ENCODE measurements at places on chromosomes 3 and 15.

DNA sequence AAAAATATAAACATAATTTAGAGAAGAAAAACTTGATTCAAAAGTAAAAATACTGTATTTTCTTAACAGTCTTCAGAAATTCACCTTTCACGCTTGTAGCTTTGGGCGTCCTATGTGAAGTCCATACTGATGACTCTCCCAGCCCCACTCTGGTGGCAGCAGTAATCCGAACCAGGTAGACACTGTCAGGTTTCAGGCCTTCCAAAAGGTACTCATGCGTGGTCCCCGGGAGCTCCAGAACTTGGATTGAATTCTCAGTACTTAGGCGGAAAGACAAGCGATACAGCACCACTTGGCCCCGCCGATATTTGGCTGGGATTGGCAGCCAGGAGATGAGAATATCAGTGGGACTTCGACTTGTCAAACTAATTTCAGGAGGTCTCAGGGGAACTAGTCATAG is 69.7 kb downstream of the PRTG start:
- no peak for DNase-seq

- no peak for DNase-seq
These were observed 37.3 kb downstream of the CYFIP1 start for GRCh38 chr15:22942877-22943276.

DNA sequence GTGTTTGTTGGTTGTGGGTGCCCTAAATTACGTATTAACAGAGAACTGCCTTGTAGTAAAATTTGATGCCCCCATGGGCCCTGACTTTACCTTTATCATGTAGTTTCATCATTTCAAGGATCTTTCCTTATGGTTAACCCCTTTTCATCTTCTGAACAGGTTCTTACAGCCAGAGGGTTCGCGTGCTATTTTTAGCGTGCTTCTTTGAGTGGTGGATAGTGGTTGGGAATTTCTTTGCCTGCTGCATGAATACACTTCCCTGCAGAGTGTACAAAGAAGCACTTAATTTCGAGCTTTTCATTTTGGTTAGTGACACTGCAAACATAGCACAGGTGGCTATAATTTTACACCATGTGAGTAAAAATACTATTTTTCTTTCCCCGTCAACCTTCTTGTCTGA is 231.8 kb downstream of the ROBO2 start:
- DNase-seq = no peak

DNA sequence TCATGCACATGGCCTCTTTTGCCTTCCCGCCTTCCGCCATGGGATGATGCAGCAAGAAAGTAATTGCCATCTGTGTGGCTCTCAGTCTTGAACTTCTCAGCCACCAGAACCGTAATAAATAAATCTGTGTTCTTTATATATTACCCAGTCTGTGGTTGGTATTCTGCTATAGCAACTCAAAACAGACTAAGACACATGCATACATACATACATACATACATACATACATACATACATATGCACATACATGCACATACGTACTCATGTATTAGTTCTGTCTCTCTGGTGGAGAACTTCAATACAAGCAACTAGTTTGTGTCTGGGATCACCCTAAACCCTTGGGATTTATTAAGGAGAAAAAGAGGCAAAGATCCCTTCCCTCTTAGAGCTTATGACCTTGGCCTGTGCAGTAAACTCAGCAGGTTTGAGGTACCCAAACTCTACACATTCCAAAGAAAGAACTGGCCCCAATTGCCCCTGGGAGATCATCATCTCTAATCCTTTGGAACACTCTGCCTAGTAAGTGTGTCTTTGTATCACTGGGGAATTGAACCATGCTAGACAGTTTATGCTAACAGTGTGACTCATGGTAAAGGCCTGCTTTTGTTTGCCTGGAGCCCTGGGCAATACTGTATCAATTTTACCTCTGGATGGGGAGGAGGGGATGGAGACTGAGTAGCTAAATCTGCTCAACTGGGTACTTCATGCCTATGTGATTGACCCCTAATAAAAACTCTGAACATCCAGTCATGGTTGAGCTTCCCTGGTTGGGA is 115.6 kb upstream of the LMCD1 start:
- DNase-seq = no peak

DNA sequence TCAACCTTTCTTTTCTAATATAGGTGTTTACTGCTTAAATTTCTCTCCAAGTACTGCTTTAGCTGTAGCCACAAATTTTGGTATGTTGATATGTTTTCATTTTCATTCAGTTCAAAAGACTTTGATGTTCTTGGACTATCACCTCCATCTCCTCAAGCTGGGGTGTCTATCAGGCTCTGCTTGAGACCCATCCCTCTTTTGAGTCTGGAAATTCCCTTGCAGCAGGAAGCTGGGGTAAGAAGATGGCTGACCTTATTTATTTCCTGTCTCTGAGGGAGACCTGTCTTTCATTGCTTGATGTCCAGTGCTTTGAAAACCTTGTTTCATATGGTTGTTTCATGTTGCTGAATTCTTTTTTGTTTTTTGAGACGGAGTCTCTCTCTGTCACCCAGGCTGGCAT is 60.5 kb upstream of the ADPGK start:
- DNase-seq = no peak

DNA sequence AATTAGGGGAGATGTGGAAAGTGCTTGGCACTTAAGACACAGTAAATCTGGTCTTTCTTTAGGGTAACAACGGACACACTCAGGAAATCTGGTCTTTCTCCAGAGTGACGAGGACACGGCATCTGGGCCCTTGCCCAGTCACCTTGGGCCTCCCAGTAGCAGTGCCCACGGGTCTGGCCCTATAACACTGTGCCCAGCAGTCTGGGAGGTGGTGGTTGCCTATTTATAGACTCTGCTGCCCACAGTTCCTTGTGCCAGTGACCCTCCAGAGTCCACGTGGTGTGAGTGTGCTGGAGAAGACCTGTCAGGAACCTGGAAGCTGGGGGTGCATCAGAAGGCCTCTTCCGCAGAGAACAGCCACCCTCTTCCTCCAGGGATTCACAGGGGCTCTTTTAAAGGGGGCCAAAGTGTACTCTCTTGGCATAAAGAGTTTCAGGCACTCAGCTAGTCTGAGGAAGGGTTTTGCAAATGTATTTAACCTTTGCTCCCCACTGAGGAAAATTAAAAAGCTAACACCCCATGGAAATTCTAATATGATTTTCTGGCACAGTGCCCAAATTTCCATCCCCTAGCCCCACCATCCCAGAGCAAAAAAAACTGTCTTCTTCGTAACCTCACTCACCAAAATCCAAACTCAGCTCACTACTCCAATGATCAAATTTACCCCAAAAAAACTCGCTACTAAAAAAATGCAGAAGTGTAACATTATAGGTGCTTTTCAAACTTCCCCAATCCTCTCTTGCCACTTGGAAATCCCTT is 15.4 kb downstream of the WNT5A start:
- DNase-seq = no peak

DNA sequence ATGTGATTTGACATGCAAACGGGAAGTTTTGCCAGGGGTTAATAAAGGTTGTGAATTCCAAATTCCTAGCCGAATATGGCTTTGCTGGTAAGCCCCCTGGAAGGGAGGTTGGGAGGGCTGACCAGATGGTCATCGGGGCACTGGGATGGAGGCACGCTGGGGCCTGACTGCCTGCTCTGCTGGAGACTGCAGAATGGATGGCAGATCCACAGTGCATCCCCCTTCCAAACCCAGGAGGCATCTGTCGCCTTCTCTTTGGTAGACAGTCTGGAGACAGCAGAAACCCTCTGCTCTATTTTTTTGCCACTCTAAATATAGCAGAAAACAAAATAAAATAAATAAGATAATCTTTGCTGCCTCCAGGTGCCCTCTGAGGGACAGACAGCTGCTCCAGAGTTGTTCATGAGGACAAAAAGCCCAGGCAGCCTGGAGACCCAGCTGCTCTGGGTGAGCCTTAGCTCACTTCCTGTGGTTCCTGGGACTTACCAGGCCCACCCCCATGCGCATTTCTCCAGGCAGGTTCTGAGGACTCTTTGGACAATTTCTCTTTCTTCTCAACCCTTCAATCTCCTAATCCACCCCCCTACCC is 6.1 kb upstream of the SPTBN5 start:
- DNase-seq = no peak

DNA sequence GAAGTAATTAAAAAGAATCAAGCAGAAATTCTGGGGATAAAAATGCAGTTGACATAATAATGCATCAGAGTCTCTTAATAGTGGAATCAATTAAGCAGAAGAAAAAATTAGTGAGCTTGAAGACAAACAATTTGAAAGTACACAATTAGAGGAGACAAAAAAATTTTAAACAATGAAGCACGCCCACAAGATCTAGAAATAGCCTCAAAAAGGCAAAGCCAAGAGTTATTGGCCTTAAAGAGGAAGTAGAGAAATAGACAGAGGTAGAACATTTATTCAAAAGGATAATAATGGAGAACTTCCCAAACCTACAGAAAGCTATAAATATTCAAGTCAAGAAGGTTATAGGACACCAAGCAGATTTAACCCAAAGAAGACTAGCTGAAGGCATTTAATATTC is 113.3 kb downstream of the TBC1D2B start:
- DNase-seq = no peak

DNA sequence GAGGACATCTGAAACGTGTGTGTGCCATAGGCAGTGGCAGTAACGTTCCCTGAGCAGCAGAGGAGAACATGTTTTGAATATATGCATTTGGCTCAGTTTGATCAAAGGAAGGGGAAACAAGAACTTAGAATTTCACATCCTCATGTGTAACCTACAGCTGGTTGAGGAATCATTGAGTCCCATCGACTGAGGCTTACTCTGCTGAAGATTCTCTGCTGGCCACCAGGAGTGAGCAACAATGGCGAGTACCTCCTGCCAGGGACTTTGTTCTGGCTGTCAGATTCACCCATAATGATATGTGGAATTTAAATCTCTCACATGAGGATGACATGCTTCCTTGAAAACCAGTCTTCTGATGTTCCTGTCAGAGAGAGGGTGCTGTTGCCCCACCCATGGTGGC is 21.3 kb downstream of the GORASP1 start:
- no peak for DNase-seq

DNA sequence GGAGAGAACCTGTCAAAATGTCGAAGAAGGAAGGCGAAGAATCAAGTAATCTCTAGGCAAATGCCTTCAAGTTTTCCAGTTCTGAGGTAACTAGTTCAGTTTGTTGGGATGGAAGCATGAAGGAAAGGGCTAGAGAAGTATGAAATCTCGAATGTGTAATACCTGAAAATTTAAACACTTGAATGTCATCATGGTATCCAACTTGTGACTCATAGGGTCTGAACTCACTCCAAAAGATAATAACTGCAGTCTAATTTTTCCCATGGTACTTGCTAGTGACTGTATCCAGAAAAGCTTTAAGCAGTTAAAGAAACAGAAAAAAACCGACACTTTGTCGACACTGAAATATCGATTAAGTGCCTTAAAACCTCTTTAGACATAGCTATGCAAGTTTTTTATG is 102.9 kb upstream of the CHRM5 start:
- no peak for DNase-seq

DNA sequence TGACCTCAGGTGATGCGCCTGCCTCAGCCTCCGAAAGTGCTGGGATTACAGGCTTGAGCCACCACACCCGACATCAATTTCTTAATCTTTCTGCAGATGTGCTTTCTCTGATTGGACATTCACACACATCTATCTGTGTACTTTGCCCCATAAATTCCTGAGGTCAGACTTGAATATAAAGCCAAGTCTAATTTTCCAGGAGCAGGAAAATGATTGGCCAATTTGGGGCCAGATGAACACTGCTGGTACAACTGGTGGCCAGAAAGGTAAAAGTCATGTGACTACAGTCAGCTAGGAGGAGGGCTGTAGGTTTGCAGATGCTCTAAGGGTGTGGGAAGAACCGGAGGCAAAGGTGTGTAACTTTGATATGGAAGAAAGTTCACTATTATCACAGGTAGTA is 3.2 kb upstream of the RAD51 start:
- no peak for DNase-seq

Measured in stimulated activated CD8-positive, alpha-beta memory T cell treated with anti-CD3 and anti-CD28 coated beads, Interleukin-7, amount 100 ng/mL, for 1 hour (primary cell).